Body of pancreas (tissue), 4 donors: ENCODE measurements at places on chromosomes 16 and 17. TPM values are rescaled to one million over a fixed set of nuclear protein-coding genes. Genes with fewer than 3 reads are reported as not detected.

DNA sequence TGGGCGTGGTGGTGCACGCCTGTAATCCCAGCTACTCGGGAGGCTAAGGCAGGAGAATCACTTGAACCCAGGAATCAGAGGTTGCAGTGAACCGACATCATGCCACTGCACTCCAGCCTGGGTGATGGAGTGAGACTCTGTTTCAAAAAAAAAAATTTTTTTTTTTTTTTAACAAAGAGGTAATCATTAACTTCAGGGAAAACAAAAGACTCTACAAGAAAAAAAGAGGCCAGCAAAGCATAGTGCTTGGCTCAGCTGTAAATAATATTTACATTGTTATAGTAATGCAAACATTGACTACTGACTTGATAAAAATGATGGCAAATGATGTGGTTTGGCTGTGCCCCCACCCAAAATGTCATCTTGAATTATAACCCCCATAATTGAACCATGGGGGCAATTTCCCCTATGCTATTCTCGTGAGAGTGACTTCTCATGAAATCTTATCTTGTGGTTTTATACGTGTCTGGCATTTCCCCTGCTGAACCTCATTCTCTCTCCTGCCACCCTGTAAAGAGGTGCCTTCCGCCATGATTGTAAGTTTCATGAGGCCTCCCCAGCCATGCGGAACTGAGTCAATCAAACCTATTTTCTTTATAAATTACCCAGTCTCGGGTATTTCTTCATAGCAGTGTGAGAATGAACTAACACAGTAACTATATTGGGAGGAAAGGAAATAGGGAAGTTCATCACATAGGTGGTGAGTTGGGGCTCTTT, 12.7 kb upstream of the SSTR2 start:
- H3K27ac ChIP-seq, result peak overlapping the region; percentile 8
- H3K36me3 ChIP-seq, result no peaks in the 10 kb centered on the region
- H3K27me3 ChIP-seq, result no peaks in the 10 kb centered on the region
- peaks cover 20% of the 10 kb centered on the region for H3K4me1 ChIP-seq
- DNase-seq, result no peak

GRCh38 chr17:63398680-63399079, 47.4 kb downstream of the CYB561 start:
- H3K4me1 ChIP-seq, result no peaks in the 10 kb centered on the region
- no peaks in the 10 kb centered on the region for H3K36me3 ChIP-seq
- no peak for DNase-seq
- H3K4me3 ChIP-seq, result no peak overlapping the region
- H3K27ac ChIP-seq, result no peak overlapping the region

GRCh38 chr16:54412777-54413455, 126.3 kb upstream of the IRX3 start:
- no peaks in the 10 kb centered on the region for H3K36me3 ChIP-seq
- peaks cover 14% of the 10 kb centered on the region for H3K4me1 ChIP-seq
- no peak overlapping the region for H3K27ac ChIP-seq
- H3K4me3 ChIP-seq, result no peak overlapping the region
- no peaks in the 10 kb centered on the region for H3K27me3 ChIP-seq

DNA sequence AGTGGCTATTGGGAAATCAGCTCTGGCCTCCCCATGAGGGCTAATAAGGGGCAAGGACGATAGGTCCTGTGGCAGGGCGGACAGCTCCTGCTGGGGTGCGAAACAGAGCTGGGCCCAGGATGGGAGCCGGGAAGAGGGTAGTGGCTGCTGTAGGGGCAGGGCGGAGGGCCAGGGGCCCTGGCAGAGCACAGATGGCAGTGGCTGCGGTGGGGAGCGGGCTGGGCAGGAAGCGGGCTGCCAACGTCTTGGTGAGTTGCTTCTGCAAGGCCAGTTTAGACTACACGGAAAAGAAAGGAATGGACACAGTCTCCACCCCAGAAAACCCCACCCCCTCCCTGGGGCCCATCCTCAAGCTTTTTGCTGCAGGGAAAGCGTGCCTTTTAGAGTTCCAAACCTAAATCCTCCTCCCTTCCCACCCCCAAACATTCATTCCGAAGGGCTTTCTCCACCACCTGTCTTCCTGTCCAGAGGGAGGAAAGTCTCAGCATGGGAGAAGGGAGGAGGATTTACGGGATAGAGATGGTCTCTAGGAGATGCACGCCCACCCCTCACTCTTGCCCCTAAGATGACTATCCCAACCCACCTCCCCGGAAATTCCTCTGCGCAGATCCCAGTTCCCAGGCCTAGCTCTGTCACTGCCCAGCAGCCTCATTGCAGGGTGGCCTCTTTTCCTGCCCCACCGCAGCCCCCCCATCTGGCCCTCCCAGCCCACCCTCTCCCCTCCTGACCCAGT, 7.1 kb downstream of the NKIRAS2 start:
- H3K4me1 ChIP-seq, result peaks cover 14% of the 10 kb centered on the region
- H3K36me3 ChIP-seq, result no peaks in the 10 kb centered on the region
- no peaks in the 10 kb centered on the region for H3K27me3 ChIP-seq
- no peak for DNase-seq

The NKD1 gene
- total RNA-seq, result 4.9 TPM

DNA sequence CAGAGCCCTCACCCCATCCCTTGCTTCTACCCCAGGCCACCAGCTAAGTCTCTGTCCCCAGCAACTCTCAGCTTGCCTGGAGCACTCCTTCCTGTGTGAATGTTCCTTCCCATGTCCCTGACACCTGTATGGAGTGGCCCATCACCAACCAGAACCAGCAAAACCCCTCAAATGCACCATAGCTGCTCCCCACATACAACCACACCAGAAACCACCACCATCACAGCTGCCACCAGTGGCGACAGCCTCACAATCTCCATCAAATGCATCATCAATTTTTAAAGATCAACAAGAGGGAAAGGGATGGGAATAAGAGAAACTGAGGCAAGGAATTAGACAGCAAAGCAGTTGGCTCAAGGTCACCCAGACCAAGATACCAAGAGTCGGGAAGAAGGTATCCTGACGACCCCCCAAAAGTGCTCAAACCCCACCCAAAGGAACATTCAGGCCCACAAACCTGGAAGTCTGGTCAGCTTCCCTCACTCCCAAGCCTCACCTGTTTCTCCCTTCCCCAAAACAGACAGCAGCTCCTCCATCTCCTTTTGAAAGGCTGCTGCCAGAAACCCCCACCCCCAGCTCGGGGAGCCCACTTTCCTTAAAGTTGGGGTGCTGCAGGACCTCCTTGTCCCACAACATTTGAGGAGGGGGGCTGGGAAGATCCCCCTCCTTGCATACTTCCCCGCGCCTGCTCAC, 1.8 kb downstream of the SRCIN1 start:
- H3K4me1 ChIP-seq, result peaks cover 32% of the 10 kb centered on the region
- no peaks in the 10 kb centered on the region for H3K36me3 ChIP-seq
- H3K27me3 ChIP-seq, result no peaks in the 10 kb centered on the region
- no peak overlapping the region for H3K27ac ChIP-seq

GRCh38 chr16:35102780-35103403, 1643.5 kb downstream of the TP53TG3F start:
- H3K4me3 ChIP-seq, result no peak overlapping the region
- no peaks in the 10 kb centered on the region for H3K27me3 ChIP-seq
- H3K36me3 ChIP-seq, result no peaks in the 10 kb centered on the region
- H3K4me1 ChIP-seq, result no peaks in the 10 kb centered on the region

GRCh38 chr17:2068519-2069051, 13.7 kb downstream of the HIC1 start:
- H3K27me3 ChIP-seq, result no peaks in the 10 kb centered on the region
- no peak for DNase-seq
- H3K4me3 ChIP-seq, result no peak overlapping the region
- no peak overlapping the region for H3K27ac ChIP-seq
- H3K36me3 ChIP-seq, result no peaks in the 10 kb centered on the region

DNA sequence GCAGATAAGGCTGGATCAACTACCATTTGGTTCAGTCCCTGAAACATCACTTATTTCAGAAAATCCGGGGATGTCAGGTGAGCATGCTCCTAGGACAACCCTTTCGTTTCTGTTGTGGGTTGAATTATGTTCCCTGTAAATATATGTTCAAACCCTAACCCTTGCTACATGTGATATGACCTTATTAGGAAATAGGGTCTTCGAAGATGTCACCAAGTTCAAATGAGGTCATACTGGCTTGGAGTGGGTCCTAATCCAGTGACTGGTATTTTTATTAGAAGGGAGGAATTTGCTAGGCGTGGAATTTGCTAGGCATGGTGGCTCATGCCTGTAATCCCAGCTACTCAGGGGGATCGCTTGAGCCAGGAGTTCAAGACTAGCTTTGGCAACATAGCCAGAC, 21.3 kb downstream of the SNX20 start:
- H3K4me3 ChIP-seq, result no peak overlapping the region
- H3K36me3 ChIP-seq, result no peaks in the 10 kb centered on the region
- no peak for DNase-seq
- no peak overlapping the region for H3K27ac ChIP-seq
- peaks cover 40% of the 10 kb centered on the region for H3K4me1 ChIP-seq

GRCh38 chr17:43068570-43069367, 43.7 kb downstream of the RND2 start:
- no peak overlapping the region for H3K27ac ChIP-seq
- no peak for DNase-seq
- no peak overlapping the region for H3K4me3 ChIP-seq
- H3K36me3 ChIP-seq, result no peaks in the 10 kb centered on the region
- H3K4me1 ChIP-seq, result no peaks in the 10 kb centered on the region
